NCI-H1417 (cell line): ENCODE measurements at places on chromosomes 2 and 18.

GRCh38 chr2:26067980-26068507, 34.2 kb downstream of the RAB10 start:
- DNase-seq: no peak

GRCh38 chr18:52348209-52348608, 8.2 kb downstream of the DCC start:
- no peak for DNase-seq

GRCh38 chr2:215460682-215461382, 25.0 kb upstream of the FN1 start:
- no peak for DNase-seq

- no peak for DNase-seq
Observed at GRCh38 chr2:46150445-46150955, 146.7 kb upstream of the EPAS1 start.

DNA sequence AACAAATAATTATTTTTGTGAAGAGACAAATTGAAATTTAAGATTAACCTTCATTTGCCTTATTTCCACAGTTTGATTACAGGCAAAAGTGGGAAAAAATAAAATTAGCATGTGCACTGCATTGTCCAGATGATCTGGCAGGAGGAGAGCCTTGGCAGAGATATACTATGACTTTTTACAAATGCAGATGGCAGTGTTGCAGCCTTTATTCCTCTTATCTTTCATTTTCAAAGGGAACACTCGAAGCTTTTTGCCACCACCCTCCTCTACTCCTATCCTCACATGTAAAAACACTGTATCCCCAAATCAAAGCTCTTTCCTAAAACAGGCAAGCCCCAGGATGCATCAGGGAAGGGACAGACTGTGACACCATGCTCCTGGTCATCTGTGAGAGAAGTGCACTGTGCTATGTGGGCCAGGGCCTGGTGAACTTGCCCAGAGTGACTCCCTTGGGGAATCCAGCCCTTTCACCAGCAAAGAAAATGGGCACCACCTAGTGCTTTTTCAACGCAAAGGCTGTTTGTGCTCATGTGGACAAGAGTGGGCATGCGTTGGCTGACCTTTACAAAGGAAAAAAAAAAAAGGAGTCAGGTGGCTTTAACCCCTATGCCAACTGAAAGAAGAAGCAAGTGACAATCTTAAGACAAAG, 74.7 kb upstream of the ETAA1 start:
- peak; percentile 95 for DNase-seq

DNA sequence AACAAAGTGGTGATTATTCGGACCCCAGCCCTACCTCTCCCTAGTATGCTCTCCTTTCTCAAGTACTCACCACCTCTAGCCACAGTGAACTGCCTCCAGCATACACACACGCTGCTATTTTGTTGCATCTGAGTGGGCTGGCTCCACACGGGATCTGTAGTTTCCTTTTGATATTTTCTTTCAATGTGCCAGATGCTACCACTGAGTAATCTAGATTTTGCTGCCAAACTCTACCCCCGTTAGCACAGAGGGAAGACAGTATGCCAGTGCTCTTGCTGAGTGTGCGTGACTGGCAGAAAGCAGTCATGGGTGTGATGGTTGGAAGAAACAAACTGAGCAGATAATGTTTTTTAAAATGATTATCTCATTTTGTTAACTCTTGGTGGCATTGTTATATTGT, 11.6 kb downstream of the CFLAR start:
- no peak for DNase-seq

DNA sequence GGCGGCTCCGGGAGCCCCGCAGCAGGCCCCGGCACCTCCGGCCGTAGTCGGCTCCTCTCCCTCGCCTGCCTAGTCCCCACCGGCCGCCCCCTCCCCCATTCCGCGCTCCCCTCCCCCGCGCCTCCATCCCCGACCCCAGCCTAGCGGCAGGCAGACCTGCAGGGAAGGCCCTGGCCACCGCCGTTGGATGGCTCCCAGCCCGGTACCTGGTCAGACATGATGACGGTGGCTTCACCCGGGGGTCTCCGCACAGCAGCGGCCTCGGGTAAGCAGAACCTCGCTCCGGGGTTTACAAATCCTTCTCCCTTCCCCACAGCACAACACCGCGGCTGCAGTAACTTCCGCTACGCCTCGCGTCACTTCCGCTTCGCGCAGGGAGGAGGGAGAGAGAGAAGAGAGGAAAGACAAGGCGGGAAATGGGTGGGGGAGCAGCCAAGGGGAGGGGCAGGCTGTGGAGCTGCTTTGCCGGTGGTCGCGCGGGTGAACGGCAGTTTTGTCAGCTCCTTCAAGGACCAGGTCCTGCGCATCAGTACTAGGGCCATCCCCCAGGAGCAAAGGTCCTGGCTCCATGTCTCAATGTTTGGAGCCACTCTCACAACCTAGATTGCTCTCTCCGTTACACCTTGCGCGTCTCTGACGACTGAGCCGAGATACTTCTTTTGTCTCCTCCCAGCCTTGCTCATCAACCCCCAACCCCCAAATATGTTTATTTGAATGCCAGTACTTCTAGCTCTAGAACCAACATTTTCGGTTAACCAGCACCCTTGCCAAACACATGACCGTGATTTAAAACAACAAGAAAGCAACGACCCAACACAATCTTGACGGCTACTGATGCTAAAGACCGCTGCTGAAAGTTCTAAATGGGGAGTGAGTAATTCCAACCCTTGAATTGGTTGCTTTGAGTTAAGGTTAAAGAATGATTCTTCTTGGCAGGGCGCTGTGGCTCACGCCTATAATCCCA, at the start of gene SUMO1:
TSS of gene SUMO1 (minus strand) at position 364 of the 964 bp plus-strand sequence. CDS start at position 218, 146 bp downstream.
- DNase-seq: peak; percentile 92
